ENCODE measurements at places on chromosomes 3 and 15.
A peak's percentile ranks its signal among the peaks of the same experiment; 100 is the strongest.

- DNase-seq = no peak
Observed at GRCh38 chr15:74716651-74717050, 8.7 kb downstream of the CYP1A1 start.

GRCh38 chr3:57164217-57164656 is 916 bp downstream of the IL17RD start:
- no peak for DNase-seq

DNA sequence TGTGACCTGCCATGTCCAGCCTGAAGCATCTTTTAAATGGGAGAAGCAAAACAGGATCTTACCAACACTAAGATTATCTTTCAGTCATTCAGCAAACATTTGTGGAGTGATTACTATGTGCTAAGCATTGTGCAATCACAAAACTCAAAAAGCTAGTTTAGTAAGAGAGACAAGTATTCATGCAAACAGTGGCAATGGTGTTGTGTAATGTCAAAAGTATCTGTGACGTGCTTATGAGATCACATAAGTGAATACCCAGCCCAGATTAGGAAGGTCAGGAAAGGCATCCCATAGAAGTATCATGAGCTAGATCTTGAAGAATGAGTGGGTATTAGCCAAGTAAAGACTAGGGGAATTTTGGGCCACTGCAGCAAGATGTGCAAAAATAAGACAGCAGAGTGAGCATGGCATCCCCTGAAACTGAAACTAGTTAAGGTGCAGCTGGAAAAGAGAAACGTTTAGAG is 32.1 kb downstream of the SEC62 start:
- DNase-seq = no peak

DNA sequence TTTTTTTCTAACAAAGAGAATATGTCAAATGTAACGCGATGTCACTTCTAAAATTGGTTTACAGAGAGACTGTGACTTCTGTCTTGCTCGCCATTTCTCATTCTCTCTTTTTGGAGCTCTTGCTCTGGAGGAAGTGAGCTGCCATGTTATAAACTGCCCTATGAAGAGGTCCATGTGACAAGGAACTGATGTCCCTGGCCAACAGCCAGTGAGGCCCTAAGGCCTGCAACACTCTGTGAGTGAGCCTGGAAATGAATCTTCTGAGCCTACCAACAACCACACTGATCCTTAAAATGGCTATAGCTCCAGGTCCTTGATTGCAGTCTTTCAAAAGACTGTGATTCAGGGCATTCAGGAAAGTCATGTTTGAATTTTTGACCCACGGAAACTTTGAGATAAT is 49.9 kb downstream of the NMD3 start:
- no peak for DNase-seq

DNA sequence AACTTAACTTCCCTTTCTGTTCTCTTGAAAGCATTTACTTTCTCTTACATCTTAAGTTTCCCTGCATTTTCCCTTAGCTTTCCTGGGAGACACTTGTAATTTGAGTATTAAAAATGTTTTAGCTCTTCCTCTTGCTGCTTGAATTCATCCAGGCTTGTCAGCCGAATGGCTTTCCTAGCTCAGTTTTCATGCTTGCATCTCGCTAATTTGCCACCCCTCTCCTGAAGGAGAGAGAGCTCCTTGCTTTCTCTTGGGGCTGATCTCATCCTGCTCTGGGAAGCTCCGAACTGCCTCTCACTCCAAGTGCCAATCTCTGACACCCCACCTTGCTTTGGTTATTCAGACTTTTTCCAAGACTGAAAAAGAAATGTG is 374.6 kb upstream of the TBL1XR1 start:
- DNase-seq = no peak

- DNase-seq = no peak
Observed at GRCh38 chr3:60528651-60529050, 722.6 kb downstream of the FHIT start.

GRCh38 chr3:177746337-177746933 is 549.2 kb upstream of the TBL1XR1 start:
- DNase-seq = no peak

DNA sequence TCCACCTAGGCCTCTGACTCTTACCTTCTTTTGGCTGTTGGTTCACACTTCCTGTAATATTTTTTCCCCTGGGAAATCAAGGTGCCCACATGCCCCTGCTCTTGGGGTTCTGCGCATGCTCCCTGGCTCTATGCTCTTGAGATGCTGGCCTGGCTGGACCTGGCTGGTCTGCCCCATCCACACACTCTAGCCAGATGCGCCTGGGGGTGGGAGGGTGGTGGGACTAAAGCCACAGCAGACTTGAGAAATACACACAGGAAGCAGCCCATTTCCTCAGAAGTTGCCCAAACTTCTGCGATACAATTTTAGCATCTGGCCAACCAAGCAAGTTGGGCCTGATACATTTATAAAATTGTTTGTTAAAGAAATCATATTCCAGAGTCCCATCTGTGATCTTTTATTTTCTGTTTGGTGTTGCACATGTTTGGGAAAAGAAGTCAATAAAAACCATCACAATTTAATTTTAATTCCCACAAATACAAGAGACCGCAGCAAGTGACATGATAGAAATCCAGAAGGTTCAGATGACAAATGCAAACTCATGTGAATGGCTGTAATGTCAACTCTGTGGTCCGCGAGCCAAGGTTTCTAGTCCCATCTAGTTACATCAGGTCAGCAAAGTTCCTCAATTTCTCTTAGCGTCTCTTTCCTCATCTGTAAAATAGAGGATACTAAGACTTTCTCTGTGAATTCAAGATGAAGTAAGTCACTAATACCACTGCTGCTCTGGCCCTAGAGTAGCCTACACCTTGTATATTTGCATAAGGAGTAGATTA is 55.9 kb upstream of the MEF2A start:
- DNase-seq = no peak

- no peak for DNase-seq
Observed at GRCh38 chr15:100253640-100254039, 88.1 kb downstream of the ADAMTS17 start.

- no peak for DNase-seq
Observed at GRCh38 chr3:51916418-51916817, 13.3 kb upstream of the IQCF1 start.

DNA sequence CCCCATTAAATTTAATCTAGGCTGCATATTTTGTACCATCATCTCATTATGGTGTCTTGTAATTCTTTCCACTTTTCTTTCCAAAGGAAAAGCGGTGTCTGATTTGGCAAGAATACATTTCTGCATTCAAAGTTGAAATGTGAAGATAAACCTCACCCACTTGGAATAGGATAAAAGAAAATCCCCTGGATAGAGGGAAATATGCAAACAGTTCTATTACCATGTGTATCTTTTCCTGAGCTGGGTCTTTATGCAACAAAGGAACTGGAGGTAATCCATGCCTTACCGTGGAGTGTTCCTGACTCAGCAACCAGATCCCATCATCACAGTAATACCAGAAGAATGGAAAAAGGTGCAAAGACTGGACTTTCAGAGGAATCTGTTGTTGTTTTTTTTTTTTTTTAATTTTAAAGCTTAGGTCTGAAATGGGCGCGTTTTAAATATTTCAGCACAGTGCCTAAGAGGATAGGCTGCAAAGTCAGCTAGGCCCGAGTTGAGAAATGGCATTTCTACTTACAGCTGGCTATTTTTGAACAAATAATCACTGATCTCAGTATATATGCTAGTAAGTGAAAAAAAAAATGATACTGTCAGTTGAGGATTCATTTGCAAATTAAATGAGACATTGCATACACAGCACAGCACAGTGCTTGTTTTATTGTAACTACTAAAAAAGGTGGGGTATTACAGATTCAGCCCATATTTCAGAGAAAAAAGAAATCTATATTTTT is 55.5 kb upstream of the ADAMTS9 start:
- DNase-seq = no peak

- no peak for DNase-seq
Observed at GRCh38 chr3:130895690-130896488, 2.0 kb downstream of the ATP2C1 start.

GRCh38 chr15:39230205-39230907 is 350.5 kb upstream of the THBS1 start:
- DNase-seq = no peak

- DNase-seq = no peak
Observed at GRCh38 chr15:48722764-48723661, 77.5 kb upstream of the FBN1 start.

- no peak for DNase-seq
Observed at GRCh38 chr3:158430448-158430847, 140.5 kb upstream of the MLF1 start.

DNA sequence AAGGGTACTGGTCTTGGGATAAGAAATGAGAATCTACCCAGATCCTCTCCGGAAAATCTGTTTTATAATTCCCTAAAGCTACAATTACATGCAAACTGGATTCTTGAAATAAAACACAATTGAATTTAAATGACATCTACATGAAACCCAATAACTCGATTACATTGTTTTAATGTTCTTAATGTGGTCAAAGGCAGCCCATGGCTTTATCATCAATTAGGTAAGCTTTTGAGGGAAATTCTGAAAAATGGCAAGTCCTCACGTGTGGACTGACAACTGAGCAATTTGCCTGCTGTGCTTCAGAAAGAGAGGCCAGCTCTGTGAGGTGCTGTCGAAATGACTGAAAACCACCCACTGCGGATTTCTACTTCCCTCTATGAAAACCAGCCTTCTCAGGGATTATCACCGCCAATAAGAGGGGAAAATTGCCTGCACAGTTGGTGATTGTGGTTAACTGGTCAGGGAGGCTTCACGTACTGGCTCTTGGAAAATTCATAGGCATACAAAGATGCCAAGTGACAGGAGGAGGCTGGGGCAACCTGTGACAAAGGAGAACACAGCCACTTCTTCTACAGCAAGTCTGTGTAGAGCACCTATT is 200.8 kb upstream of the SLCO3A1 start:
- no peak for DNase-seq

- DNase-seq = no peak
Observed at GRCh38 chr3:29255854-29256696, 24.8 kb upstream of the RBMS3 start.

- DNase-seq = no peak
Observed at GRCh38 chr15:74865316-74865715, 7.8 kb downstream of the SCAMP2 start.

DNA sequence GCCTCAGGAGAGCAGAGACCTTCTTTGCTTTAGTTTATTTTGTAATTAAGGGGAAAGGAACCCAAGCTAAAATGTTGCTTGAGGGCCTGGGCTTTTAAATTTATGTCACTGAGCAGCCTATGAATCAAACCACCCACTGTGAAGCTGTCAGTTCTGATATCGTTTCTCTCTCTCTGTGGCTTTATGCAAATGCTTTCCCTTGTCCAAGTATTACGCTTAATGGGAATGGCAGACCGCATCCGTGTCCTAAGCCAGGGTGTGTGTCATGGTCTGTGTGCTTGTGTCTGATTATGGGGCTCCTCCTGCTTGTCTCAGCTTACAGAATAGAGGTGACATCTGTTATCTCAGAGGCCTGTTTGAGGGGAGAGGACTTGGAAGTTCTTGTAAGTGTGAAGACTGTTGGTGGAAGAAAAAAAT is 82.4 kb downstream of the EBLN2 start:
- DNase-seq = no peak

GRCh38 chr3:161558236-161558635 is 61.6 kb downstream of the OTOL1 start:
- no peak for DNase-seq

DNA sequence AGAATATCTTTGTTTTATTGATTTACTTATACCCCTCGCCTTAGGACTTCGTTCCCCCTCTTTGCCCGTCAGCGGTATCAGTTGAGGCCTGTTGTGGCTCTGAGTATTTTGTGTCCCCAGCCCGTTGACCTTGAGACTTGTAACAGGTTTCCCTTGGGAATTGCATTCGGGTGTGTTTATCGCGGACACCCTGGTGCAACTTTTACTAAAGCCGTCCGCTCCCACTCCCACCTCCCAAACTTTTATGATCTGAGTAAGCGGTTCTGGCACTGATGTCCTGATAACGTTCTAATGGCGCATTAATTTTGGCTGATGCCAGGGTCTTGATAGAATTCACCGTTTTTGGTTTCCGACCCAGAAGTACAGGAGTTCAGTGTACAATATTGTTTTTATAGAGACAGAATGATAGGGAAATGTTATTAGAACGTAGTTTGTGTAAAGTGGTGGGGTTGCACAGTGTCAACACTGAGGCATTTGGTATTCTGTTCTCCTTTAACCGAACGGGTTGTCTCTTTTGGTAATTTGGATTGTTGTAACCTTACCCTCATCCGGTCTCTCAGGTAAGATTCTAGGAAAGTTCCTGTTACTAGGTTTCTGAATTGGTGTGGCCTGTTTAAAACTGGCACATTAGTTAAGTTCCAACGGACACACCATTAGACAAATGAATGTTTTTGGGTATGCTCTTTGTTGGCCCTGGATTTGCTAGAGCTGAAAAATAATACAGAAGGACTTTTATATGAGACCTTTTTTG is 47.8 kb downstream of the OIP5 start:
- peak; percentile 3 for DNase-seq

DNA sequence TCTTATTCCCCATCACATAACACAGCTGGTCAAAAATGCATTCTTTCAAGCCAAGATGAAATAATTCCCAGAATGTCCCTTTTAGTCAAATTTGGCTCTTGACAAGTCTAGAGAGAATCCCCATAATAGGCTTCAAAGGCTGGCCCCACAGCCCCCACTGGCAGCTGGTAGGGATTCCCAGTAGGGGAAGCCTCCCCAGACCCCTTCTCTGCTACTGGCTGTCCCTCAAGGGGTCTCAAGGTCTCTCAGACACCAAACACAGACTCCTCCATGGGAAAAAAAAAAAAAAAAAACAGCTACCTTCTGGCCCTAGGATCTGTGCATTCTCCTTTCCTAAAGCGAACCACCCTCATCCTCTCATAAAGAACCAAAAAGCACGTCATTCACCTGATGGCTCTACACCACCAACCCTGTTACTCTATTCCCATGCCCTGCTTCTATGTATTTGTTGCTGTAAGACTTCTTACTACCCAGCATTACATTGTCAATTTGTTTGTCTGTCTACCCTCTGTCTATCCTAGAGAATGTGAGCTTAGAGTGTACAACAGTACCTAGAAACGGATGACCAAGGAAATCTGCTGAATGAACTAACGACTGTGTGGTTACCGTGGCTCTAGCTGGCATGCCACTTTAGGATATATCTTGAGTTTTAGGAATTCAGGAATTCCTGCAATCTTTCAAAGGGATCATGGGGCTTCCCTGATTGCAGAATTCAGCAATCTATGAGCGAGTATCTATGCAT is 164.1 kb upstream of the NSMCE3 start:
- no peak for DNase-seq

DNA sequence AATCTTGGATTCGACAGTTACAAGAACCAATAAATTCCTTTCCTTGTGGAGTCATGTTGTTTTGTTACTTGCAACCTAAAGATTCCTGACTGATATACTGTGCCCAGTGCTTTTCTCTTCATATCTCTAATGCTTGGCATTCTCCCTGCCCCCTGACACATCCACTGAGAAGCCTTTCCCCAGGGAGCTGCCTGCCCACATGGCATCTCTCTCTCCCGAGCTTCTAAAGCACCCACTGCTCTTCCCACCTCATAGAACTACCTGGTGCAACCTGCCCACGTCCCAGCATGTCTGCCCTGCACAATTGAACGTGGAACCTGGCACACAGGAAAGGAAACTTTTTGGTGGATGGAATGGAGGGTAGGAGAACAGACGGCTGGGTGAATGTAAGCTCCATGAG is 6.8 kb downstream of the CYP8B1 start:
- DNase-seq = no peak
